ENCODE measurements at places on chromosomes 4 and X.

GRCh38 chr4:41015016-41015675 lies 199.2 kb downstream of the APBB2 start:
- no peak for DNase-seq

DNA sequence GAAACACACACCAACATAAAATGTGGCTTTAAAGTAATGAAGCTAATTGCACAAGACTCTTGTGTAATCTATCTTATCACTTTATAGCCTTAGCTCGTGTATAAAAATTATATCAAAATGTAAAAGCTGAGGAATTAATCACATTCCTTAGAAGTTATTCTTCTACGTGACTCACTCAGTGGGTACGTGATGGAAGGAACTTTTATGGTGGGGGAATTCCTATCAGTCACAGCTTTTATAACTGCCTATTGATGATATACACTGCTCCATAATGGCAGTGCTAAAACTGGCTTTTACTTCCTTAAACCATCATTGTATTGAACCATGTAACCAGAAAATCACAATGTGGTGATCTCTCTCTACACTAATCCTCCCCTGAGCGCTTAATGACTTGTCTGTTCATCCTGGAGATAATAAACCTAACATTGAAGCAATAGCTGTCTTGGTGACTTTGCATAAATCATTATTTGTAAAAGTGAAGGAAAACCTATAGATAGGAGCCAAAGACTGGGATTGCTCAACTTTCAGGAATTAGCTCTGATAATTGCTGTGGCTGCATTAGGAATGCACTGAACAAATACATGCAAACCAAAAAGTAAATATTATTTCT lies 276.7 kb downstream of the GBA3 start:
- DNase-seq, result no peak

DNA sequence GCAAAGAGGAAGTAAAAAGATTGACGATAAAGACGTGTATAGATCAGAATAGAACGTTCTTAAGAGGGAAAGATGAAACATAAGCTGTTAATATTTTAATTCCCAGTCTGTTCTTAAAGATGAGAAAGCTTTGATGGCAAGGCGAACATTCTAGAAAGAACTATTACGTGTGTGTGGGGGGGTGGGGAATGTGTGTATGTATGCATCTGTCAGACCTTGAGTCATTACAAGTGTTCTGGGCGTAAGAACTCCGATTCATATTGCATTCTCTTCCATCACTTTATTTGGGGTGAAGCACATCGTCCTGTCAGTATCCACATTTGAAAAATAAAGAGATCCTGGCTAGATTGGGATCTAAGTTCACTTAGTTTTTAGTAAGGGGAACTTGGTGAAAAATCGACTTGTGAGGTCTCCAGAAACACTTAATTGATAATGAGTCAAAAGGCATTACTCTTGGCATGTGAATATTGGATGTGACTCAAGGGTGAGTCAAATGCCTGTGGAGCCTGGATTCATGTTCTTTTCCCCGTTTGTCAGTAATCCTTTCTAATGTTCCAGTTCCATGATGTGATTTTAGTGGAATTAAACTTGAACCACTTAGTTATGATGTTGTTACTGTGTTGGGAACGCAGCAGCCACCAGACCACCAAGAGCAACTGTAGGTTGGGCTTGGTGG lies 3.1 kb downstream of the SMS start:
- DNase-seq, result no peak

DNA sequence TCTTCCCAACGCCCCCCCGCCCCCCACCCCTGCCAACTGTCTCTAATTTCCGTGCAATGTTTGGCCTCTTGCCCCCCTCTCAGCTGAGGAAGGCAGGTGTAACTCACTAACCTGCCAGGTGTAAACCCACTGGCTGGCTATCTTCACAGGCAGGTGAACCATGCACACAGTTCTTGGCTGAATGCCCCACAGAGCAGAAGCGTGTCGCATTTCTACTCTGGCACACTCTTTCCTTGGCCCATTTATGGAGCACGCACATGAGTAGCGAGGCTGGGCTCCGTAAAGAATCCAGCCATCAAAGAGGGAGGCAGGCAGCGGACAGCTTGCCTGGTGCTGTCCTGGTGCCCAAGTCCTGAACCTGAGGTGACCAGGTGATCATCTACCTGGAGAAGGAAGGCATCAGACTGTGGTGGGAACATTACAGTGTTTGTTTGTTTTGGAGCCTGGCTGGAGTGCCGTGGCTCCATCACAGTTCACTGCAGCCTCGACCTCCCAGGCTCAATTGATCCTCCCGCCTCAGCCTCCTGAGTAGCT lies 39.2 kb upstream of the CRMP1 start:
- peak; percentile 61 for DNase-seq

DNA sequence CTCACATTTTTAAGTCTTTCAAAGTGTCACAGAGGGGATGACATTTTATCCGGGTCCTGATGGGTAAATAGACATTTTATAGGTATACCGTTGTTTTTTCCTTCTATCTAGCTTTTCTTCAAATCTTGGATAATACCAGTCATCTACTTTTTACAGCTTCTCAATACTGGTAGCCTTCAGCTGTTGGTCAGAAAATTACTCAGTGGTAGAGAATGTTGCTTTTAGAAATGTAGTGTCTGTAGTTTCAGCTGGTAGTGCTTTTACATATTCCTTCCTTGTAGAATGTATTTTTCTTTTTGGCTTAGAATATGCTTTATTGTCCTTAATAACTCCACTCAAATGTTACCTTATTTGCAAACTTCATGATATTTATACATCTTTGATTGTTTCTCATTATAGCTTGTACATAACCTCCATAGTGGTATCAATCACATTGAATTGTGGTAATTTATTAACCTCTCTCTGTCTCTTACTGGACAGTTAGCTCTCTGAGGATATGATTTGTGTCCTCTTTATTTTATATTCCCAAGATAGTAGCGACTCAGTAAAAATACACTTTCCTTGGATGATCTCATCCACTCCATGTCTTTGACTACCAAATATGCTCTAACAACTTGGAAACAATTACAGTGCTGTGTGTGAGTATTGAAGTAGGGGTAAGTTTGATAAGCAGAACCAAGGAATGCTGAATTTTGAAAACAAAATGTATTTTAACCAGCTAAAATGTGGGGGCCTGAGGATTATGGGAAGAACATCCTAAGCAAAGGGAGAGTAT lies 53.8 kb downstream of the RAP1GDS1 start:
- no peak for DNase-seq

GRCh38 chr4:102959496-102959895 lies 60.0 kb downstream of the SLC9B1 start:
- no peak for DNase-seq

DNA sequence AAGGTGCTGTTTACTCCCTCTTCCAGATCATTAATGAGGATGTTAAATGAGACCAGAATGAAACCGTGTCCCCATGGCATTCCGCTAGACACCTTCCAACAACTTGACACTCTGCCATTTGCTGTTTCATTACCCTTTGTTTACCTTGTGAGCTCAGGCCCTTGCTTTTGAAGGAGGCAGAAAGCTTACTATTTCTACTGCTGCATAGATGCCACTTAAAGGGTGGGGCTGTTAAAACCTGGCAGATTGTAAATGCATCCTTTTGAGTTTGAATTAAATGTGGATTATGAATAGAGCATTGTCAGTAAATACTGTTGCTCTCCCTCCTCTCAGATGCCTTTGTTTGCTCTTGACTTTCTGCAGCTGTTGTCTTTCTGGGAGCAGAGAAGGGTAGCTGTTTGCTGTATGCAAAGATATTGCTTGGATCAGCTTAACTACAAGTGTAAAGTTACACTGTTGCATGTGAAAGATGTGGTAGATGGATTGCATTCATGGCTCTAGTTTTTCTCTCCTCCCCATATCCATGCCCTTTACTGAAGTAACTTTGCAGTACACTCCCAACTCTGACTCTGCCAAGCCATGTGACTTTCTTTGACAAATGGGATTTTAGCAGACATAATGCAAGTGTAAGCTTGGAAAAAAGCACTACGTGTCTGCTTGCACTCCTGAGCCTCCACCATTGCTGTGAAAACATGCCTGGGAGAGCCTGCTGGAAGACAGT lies 75.0 kb upstream of the DHX15 start:
- DNase-seq, result no peak

DNA sequence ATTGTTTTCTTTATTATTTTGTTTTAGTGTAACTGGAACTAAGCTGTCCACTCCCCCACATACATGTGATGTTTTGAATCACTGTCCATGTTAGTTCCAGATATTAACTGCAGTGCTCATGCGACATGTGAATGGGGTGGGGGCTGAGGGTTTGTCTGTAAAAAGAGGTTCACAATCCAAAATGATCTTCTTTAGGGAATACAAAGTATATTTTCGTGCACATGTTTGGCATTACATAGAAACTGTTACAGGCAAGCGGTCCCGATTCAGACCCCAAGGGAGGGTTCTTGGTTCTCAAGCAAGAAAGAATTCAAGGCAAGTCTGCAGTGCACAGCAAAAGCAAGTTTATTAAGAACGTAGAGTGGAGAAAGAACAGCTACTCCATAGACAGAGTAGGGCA lies 296.5 kb upstream of the CLNK start:
- DNase-seq, result no peak

DNA sequence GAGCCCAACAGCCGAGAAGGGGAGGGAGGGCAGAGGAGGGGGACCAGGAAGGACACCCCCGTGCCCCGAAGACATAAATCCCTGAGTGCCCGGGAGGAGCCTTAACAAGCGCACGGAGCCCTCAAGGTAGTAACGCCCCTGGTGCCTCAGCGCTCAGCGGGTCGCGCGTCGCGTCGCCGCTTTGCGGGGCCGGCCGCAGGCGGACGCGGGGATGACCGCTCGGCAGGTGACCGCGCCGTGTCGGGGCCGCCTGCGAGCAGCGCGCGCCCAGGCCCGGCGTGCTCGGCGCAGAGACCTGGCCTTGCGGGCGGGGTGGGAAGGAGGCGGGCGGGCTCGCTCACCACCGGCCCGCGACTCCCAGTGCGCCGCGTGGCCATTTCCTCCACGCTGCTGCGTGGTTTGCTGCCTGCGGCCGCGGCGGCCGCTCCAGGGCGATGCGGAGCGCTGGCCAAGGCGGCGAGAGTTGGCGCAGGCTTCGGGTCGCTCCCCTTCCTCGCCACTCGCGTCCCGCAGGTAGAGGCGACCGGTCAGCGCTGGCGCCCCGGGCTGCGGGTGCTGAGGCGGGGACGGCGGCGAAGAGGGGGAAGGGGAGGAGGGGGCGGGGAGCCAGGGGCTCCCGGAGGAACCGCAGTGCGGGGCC lies 632 bp downstream of the CCSER1 start:
- DNase-seq, result no peak

GRCh38 chr4:183599284-183599683 lies 59.7 kb downstream of the RWDD4 start:
- no peak for DNase-seq

GRCh38 chrX:139875841-139876240 lies 57.0 kb downstream of the ATP11C start:
- DNase-seq, result no peak

DNA sequence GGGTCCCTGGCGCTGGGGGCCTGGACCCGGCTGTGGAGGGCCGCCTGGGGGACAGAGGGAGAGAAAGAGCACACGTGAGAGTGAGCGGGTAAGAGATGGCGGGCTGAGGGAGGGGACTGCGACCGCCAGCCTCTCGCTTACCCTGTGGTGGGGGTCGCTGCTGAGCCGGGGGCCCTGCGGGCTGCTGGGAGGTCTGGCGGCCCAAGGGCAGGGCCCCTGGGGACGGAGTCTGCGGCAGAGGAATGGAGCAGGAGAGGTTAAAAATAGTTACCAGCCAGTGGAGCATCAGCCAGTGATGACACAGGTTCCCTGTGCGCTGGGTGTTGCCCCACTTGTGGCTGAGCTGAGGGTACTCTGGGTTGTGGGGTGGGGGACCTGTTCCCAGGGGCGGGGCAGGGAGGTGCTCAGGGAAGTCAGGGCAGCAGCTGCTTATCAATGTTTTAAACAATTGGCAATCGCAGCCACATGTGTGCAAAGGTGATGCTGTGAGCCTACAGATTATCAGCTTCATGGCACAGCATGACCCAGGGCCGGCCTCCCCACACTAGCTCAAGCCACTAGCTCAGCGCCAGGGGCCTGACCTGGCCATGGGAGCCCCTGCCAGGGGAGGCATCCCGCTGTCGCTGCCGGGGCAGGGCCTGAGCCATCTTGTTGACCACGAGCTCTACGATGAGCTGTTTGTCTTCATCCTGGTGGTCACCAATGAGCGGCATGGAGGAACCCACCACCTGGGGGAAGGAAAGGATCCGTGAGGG lies 7.5 kb upstream of the TIMP1 start:
- no peak for DNase-seq

DNA sequence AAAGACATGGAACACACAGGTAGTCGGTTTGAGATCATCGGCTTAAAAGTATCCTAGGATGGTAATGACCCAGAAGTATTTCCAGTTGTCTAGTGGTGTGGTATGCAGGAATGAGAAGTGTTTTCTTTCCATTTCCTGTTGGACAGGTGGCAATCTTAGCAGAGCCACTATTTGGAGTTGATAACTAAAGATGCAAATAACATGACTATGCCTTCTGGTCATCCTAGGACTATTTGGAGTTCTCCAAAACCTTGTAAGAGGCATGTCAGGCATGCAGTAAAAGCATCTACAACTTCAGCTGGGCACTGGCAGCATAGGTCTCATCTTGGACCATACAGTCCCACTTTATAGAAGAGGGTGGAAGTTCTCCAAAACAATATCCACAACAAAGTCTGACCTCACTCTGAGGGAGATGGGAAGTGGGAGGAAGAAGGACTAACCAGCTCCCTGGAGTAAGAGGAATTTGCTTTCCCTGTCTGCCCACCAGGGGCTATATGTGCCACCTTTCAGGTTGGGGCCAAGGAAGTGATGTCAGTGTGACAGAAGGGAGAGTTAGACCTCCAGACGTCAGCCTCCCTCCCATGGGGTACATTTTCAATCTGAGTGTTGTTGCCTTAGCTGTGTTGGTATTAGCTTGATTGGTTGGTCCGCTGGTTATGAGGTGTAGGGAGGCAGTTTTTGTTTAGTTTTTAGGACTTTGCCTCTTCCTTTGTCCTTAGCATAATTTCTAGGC lies 101.2 kb upstream of the MYOZ2 start:
- no peak for DNase-seq

DNA sequence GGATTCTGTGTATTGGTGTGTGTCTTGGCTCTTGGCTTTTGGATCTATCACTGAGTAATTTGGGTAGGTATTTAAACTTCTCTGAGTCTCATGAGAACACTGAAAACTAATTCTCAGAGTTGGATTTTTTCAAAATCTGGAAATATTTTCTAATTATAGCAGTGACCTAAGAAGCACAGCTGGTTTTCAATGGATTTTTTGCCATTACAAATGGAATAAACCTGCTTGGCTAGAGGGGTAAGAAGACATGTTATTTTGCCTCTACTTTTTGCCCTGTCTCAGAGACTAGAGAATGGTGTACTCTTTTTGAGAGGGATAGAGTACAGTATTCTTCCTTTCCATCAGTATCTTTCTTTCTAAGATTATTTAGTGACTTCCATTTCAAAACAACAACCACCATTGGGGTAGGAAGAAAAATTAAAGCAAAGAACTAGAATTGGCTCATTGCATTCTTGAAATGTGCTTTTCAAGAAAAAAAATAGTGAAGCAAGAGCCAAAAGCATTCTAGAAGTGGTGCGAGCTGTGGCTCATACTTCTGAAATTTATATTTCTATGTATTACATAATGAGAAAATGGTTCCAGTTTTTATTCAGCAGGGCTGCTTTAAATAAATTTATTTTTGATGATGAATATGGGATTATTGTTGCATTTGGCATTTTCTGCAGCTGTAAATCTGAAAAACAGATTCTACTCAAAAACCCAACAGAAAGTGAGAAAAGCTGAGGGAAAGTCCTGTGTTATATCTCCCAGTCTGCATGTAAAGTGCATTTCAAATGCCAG lies 850.2 kb upstream of the SLIT2 start:
- DNase-seq, result no peak
